ENCODE measurements at places on chromosomes 1 and 21.
A peak's percentile ranks its signal among the peaks of the same experiment; 100 is the strongest.

- no peak for DNase-seq
Observed at GRCh38 chr1:86201311-86201710, 44.7 kb upstream of the COL24A1 start.

- no peak for DNase-seq
Observed at GRCh38 chr1:69451196-69451595, 116.5 kb upstream of the LRRC7 start.

- DNase-seq: no peak
Observed at GRCh38 chr1:244199902-244200301, 148.8 kb downstream of the ZBTB18 start.

GRCh38 chr1:223780949-223781348 is 64.8 kb downstream of the TP53BP2 start:
- DNase-seq: no peak

GRCh38 chr1:229942501-229942900 is 124.5 kb upstream of the GALNT2 start:
- no peak for DNase-seq

GRCh38 chr1:44442791-44443190 is 37.7 kb downstream of the RNF220 start:
- DNase-seq: no peak

- DNase-seq: no peak
Observed at GRCh38 chr1:174769961-174770549, 229.7 kb upstream of the CACYBP start.

GRCh38 chr1:169572187-169572586 is 14.1 kb downstream of the F5 start:
- DNase-seq: no peak

- DNase-seq: peak; percentile 64
Observed at GRCh38 chr1:41754540-41754939, 164.2 kb downstream of the HIVEP3 start.

DNA sequence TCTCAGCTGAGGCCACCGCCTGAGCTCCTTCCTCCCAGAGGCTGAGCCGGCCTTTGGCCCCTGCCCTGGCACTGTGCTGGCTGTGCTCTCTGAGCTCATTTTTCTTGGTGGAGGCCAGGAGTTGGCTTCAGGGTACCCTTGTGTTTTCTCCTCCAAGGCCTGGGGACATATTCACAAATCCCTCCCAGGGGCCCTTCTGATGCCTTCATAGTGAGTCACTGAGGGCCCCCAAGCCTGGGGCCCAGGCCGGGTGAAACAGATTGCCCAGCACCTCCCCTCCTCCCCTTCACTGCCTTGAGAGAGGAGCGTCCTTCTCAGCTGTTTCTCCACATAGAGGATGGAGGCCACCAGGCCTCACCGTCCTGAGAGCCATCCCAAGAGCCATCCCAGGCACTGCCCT is 105.8 kb downstream of the SIK1 start:
- no peak for DNase-seq

DNA sequence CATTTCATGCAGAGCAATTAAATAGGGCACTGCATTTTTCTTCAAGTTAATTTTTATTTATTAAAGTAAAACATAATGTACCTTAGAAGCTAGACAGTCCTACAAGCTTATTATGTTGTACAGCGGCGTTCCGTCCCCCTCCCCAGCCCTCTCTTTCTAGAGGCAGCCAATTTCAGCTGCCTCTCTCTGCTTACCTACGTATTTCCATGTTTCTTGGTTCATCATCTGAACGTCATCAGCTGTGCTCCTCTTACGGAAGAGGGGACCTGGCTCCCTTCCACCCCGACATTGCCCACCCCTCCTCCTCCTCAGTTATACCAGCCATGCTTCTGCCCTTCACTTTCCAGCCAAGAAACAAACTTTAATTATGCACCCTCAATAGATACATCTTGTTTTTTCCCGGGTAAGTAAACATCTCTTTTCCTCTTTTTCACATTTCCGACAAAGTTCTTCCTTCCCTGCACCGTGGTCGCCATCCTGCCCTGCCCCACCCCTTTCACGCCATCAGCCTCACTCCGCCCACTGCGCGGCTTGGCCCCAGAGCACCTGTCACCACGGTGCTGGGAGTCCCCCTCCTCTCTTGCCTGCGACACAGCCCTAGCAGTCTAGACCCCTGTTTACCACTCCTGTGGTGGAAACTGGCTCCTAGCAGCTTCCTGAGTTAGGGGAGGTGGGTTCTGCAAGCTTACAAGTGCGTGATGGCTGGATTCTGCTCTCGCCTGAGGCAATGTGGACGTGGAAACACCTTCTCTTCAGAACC is 57.9 kb downstream of the SLC37A1 start:
- DNase-seq: no peak

DNA sequence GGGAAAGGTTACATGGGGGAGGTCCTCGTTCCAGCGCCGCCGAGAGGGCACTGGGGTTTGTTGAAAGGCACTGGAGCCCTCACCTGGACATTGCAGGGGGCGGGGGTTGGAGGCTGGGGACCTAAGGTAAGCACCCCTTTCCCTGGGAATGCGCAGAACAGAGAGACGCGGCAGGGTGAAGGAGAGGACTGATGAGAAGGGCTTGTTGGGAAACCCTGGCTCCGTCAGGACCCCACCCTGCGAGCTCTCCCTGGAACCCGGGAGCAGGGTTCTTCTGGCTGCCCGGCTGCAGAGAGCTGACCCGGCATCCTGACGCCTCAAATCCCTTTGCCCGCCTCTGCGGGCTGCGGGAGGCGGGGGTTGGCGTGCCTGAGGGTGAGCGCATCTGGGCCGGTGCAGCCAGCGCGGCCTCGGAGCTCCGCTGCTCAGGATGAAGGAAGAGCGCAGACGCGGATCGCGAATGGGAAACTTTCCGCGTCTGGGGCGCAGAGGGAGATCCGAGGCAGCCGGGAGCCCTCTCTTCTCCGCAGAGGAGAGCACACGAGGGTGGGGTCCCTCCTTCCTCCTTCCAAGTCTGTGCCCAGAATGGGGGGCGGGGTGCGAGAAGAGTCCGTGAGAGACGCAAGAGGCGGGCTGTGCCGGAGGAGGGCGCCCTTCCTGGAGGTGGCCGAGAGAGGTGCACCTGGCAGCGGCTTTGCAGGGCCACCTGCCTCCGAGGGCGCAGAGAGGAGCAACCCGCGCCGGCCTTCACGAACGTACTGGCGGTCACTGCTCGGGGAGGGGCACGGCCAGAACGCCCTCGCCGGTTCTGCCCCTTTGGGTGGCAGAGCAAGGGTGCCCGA is 2.4 kb downstream of the IGSF21 start:
- DNase-seq: peak; percentile 69

GRCh38 chr1:53339736-53340635 is 12.1 kb upstream of the LRP8 start:
- no peak for DNase-seq

DNA sequence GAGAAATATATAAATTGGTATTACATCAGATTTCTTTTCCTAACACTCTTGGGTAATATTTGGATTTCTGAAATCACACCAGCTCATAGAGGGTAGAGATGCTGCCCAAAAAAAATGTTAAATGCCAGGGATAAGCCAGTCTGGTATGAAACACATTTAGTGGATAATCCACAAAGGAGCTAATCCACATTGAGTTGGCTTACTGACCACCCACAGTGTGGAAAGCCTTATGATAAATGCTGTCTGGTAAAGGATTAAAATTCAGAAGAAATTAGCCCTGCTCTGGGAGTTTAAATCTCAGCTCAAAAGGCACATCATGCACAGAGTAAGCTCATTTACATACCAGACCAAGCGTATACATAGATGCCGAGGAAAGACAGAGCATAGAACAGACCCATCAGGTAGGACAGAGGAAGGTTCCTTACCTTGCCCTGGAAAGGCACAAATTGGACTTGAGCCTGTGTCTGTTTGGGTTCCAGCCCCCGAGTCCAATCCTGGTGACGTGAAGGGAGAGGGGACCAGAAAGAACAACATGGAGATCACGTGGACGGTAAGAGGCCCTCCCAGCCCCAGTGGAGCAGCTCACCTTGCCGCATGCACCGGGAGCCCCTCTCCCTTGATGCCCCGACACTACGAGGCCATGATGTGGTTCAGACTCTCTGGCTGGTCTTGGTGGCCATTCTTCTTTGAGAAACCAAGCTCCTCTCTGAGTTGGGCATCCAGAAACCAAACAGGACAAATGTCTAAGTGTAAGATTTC is 62.9 kb upstream of the CNTN2 start:
- no peak for DNase-seq

DNA sequence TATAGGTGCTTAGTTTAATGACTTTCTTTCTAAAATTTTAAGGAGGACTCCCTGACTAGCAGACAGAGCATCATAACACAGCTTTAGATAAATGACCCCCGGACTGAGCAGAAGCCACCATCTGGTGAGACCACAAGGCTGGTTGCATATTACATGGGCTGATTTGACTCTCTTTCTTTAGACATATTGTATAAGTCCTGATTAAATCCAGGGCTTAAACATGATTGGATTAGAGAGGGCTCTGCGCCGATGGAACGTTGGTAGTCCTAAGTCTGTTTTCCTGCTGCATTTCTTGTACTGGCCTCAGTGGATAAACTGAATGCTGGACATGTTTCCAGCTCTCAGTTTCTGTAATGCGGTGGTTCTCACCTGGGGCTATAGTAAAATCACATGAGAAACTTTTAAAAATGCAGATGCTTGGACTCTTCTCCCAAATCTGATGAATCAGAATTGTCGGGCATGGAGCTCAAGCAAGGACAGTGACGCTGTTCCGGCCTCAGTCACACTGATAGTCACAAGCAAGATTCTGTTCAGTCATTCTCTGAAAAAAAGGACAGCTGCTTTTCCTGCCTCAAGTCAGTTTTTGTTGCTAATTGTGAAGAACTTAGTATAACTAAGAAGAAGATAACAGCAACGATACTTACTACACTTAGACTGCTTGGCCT is 16.6 kb downstream of the DDI2 start:
- no peak for DNase-seq

DNA sequence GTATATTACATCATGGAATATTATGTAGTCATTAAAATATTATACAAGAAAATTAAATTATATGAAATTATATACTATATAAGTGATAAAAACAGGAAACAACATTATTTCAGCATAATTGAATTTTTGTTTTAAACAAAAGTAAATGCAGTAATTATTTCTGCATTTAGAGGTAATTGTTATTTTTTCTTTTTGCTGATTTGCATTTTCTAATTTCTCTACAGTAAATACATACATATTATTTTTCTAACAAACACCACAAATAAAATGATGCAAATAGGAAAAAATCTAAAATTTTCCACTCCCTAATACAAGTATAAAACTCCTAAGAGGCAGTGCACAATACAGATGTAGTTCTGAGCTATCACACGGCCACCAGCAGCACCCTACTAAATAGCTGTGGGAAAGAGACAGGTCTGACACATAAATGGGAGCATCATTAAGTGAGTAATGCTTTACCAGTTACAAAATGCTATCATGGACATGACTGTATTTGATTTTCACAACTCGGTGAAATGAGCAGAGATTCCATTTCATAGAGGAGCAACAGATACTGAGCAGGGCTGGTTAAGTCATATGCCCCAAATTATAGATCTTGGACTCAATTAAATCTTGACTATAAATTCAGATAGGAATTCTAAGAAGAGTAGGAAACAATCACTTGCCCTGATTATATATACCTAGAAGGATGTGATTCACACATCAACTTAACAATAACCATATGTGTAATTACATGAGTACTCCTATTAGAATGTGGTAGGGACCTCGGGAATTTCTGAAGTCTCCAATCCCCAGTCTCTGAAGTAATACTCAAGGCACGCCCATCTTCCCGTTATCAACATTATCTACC is 49.0 kb downstream of the NRIP1 start:
- DNase-seq: no peak

DNA sequence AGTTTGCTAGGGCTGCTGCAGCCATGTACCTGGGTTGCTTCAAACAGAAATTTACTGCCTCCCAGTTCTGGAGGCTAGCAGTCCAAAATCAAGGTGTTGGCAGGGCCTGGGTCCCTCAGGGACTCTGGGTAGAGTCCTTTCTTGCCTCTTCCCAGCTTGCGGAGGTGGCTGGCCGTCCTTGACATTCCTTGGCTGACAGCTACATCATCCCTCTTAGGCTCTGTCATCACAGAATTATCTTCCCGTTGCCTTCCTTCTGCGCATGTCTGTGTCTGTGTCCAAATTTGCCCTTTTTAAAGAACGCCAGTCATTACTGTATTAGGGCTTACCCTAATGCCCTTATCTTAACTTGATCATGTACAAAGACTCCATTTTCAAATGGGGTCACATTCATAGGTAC is 37.6 kb upstream of the PGBD5 start:
- no peak for DNase-seq

- no peak for DNase-seq
Observed at GRCh38 chr1:93851327-93851712, 27.7 kb downstream of the DNTTIP2 start.

DNA sequence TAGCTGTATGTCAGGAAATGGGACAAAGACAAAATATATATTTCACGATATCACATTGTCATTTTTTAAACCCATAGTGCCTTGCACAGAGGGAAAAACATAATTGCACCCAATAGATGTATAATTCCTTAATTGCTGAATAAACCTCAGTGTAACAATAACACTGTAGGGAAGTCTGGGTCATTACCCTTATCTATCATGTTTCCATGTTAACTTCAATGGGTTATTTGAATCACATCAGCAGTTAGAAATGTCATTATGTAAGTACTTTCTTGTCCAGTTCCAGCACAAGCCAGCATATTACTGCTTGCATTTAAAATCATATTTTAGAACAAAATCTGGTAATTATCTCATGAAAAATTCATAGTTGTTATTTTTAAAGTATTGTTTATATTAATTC is 222.7 kb downstream of the HMCN1 start:
- no peak for DNase-seq

- no peak for DNase-seq
Observed at GRCh38 chr1:209363112-209363511, 220.4 kb upstream of the CAMK1G start.

DNA sequence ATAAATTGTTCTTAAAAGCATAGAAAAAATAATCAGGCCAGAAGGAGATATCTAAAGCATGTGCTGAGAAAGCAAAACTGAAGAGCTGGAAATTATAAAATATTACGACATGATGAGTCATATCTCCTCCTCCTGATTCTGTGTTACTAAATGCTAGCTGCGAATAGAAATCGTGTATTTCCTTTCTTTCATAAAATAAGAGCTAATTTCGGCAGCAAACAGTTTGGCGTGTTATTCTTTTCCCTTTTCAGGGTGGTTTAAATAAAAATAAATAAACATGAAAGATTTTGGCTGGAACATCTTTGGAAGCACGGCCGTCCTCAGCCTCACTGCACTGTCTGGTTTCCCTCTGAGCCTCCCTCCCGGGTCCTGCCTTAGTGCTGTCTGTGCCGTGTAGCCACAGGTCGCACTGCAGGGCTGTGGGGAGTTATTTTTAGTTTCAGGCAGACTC is 56.0 kb downstream of the ADARB1 start:
- DNase-seq: no peak

All from activated CD4-positive, alpha-beta T cell treated with anti-CD3 and anti-CD28 coated beads for 36 hours (primary cell).